Iris pigment epithelial cell (primary cell): ENCODE measurements at places on chromosomes 12 and 14.
A peak's percentile ranks its signal among the peaks of the same experiment; 100 is the strongest.

GRCh38 chr12:112308652-112309051 lies 73.6 kb downstream of the HECTD4 start:
- peak; percentile 17 for DNase-seq

DNA sequence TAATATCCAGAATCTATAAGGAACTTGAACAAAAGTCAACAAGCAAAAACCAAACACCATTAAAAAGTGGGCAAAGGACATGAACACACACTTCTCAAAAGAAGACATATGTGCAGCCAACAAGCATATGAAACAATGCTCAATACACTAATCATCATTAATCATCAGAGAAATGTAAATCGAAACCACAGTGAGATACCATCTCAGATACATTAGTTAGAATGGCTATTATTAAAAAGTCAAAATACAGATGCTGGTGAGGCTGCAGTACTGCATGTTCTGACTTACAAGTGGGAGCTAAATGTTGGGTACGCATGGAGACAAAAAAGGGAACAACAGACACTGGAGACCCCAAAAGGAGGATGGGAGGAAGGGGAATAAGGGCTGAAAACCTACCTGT lies 67.1 kb downstream of the BLTP3B start:
- no peak for DNase-seq

GRCh38 chr14:87434680-87435079 lies 558.3 kb downstream of the GALC start:
- no peak for DNase-seq

DNA sequence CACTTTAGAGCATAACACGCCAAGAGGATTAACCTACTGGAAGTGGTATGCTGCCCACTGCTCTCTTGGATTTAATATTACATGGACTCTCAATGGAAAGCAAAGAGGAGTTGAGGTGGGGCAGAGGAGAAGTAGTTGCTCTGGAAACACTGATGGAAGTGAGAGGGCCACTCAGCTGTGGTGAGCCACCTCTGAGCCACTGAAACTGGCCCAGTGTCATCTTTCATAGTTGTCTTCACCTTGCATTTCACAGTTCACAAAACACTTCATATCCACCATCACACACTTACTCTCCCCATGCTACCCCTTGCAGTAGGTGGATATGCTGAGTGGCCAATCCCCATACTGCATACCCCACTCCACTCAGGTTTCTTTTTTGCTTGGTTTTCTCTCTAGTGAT lies 12.2 kb upstream of the PCED1B start:
- DNase-seq, result no peak

GRCh38 chr12:103697971-103698751 lies 111.1 kb downstream of the STAB2 start:
- DNase-seq, result no peak

- DNase-seq, result peak; percentile 21
Measured at GRCh38 chr14:26966908-26967307, 369.1 kb upstream of the NOVA1 start.

GRCh38 chr12:51914034-51914923 lies 7.0 kb downstream of the ACVRL1 start:
- no peak for DNase-seq

GRCh38 chr14:62126879-62127478 lies 364.8 kb downstream of the SNAPC1 start:
- peak; percentile 59 for DNase-seq

- peak; percentile 73 for DNase-seq
Measured at GRCh38 chr12:19234981-19235871, 105.7 kb downstream of the PLEKHA5 start.

DNA sequence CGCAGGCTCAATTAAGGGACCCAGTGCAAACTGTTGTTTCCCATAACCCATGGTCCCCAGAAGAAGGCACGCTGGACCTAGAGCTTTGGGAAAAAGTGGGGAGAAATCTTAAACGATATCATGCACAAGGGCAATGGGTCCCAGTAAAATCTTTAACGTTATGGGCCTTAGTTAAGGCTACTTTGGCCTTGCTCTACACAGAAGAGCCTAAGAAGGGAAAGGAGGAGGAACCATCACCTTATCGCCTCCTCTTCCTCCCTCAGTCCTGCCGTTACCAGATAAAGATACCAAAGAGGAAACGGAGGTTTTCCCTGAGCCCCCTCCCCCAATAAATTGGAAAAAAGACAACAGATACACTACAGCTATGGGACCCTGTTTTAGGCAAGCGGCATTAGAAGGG lies 116.9 kb downstream of the PPHLN1 start:
- DNase-seq, result no peak

GRCh38 chr12:29427964-29428363 lies 47.0 kb upstream of the ERGIC2 start:
- DNase-seq, result no peak

GRCh38 chr14:54603362-54603761 lies 36.4 kb downstream of the SAMD4A start:
- DNase-seq, result peak; percentile 81

DNA sequence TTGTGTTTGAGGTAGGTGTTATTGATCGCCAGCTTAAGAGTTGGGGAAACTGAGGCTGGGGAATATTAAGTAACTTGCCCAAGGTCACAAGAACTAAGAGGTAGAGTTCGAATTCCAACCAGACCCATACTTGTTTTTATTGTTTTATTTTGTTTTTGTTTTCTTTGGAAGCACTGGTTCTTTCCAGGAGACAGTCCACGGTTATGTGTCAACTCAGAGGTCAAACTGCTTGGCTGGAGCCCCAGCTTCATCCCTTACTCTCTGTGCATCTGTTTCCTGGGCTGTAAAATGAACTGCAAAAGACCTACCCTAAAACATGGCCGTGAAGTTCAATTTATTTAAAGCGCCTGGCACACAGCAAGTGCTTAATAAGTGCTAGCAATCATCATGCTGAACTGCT lies 74.4 kb upstream of the MAP1LC3B2 start:
- DNase-seq, result peak; percentile 30

GRCh38 chr14:26319139-26319864 lies 278.5 kb downstream of the NOVA1 start:
- no peak for DNase-seq

- no peak for DNase-seq
Measured at GRCh38 chr12:104384141-104384880, 72.4 kb upstream of the CHST11 start.

- no peak for DNase-seq
Measured at GRCh38 chr12:108145011-108145410, 15.9 kb downstream of the WSCD2 start.

GRCh38 chr14:21268617-21269251 lies 508 bp downstream of the HNRNPC start:
- DNase-seq, result peak; percentile 75

DNA sequence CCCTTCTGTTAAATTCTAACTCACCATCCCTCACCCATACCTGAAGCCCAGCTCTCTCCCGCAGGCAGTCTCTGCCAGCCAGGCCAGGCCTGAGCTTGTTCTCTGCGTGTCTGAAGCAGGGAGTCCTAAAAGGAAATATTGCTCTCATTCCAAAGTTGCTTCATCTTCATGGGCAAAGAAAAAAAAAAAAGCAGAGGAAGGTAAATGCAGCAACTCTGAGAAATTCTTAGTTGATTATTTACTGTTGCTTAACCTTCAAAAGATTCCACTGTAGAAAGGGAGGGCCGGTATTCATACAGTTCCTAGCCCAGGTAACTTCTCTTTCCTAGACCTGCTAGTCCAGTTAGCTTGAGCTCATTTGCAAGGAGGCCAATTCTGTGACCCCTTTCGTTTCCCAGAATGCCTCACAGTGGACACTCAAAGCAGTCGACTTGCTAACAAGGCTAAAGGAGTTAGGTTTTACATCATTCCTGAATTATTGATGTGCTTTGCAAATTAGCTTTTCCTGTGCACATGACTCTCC lies 193.5 kb upstream of the EEA1 start:
- DNase-seq, result peak; percentile 55

DNA sequence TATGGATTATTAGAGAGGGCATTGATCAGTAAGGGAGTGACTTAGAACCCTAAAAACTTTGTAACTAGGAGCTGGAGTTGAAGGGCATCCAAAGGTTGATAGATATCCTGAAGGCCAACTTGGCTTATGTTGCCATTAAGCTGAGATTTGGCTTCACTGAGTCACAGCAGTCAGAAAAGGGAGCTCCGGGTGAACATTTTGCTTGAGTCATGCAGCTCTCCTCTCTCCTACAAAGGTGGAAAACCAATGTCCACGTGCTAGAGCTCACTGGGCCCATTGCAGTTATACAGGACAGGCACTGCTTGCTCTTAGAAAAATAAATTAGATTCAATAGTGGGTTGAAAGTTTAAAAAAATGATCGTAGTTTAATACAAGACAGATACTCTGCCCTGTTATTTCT lies 87.3 kb upstream of the LRIG3 start:
- DNase-seq, result peak; percentile 54

- DNase-seq, result no peak
Measured at GRCh38 chr12:69508621-69509020, 38.4 kb downstream of the FRS2 start.

DNA sequence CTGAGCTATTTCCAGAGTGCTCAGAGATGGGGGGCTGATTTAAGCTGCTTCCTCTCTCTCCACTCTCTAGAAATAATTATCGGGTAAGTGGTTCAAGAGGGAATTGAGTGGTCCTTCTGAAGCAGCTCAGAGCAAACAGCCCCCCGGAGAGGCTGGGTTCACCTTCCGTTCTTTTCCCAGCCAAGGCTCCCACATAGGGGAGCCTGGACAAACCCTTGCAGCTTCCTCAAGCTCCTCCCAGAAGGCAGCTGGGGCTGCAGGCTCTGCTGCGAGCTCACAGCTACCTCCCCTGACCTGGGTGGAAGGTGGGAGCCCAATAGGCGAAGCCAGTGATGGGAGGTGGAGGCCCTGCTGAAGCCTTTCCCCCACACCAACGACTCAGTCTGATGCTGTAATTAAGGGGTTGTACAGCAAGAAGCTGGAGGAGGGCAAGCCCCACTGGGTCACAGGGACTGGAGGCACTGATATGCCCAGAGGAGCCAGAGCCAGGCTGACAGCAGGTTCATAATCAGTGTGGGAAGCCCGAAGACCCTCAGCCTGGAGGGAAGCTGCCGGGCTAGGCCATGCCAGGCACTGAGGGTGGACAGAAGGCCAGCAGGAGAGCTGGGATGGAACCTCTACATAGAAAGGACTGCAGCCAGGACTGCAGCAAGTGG lies 52.4 kb downstream of the ARL6IP4 start:
- no peak for DNase-seq

DNA sequence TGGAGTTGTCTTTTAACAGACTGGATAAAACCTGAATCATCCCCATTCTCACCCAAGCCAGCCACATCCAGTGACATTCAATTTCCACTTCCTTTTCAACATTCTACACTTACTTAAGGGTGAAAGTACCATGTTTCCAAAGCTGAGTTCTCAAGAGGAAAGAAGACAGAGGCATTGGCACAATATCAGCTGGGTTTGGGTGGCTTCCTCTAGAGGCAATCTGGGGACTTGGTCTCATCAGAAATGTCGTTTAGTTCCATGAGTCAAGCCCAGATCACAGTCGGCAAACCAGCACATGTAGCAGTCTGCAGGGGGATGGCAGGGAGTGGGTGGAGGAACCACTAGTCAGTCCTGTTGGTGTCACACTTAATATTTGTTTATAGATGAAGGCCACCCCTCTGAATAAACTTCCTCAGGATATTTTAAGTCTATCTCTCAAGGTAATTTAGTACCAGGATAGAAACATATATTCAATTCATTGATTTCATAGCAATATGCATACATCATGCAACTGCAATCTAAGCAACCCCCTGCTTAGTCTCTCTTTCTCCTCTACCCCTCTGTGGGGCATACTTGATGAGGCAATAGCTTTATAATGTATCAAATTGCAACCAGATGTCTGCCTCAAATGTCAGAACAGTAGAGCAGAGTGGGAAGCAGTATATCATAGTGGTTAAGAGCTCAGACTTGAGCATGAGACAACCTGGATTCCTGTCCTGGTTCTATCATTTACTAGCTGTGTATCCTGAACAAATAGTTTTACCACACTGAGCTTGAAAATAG lies 3.0 kb downstream of the SRRM4 start:
- no peak for DNase-seq

DNA sequence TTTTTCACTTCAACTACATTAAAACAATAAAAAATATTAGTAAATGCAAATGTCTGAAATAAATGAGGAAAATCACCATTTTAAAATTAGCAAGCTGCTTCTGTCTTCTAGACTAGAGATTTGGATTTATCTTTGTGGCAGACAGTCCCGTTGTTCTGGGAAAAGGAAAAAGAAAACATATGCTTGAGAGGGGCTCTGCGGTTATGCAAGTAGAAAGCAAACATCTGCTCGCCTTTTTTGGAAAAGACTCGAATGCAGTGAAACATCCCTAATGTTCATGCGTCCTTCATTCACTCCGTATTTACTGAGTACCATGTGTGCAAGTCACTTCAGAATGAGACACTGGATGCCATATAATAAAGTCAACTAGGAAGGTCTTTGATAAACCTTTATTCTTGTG lies 44.9 kb downstream of the IFNG start:
- no peak for DNase-seq

- DNase-seq, result no peak
Measured at GRCh38 chr12:49767333-49767732, 26.0 kb downstream of the TMBIM6 start.

- DNase-seq, result no peak
Measured at GRCh38 chr14:99131632-99132271, 140.2 kb downstream of the BCL11B start.

DNA sequence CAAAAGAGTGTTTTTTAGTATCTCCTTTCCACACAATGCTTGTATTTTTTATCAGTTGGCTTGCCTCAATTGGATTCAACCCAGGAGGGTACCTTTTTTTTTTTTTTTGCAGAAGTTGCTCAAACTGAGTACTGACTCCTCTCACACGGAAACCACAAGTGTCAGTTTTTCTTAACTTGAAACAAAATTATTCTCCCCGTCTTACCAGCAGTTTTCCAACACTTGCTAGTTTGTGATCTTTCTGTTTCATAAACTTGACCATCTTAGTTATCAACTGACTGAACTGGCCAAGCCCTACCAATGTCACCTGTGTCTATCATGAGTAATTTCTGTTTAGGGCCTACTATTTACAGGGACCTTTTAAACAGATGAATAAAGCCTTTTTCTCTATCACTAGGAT lies 34.1 kb upstream of the ITPR2 start:
- DNase-seq, result no peak

- no peak for DNase-seq
Measured at GRCh38 chr12:57109207-57110103, 1.7 kb downstream of the STAT6 start.

GRCh38 chr12:68482660-68483059 lies 128.0 kb upstream of the RAP1B start:
- DNase-seq, result no peak

DNA sequence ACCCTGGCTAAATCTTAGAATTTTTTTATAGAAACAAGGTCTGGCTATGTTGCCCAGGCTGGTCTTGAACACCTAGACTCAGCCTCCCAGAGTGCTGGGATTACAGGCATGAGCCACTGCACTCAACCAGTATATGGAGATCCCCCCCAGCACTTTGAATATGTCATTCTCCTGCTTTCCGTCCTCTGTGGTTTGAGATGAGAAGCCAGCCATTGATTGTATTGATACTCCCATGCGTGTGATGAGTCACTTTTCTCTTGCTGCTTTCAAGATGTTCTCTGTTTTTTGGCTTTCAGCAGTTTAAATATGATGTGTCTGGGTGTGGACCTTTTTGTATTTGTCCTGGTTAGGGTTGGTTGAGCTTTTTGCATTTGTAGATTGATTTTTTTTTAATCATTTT lies 75.2 kb upstream of the DNM1L start:
- peak; percentile 29 for DNase-seq

- peak; percentile 4 for DNase-seq
Measured at GRCh38 chr14:27367345-27367744, 769.5 kb upstream of the NOVA1 start.
